ENCODE measurements at places on chromosomes 7 and 10.
A peak's percentile ranks its signal among the peaks of the same experiment; 100 is the strongest.

- no peak for DNase-seq
Observed at GRCh38 chr7:148911626-148912025, 27.5 kb upstream of the EZH2 start.

- no peak for DNase-seq
Observed at GRCh38 chr7:53060066-53060465, 24.6 kb downstream of the POM121L12 start.

GRCh38 chr10:97494151-97494550 is 4.1 kb downstream of the MMS19 start:
- no peak for DNase-seq

- peak; percentile 61 for DNase-seq
Observed at GRCh38 chr7:130733931-130734814, at the start of gene KLF14. KLF14 (minus strand) TSS chr7:130734207; CDS start chr7:130734033, 174 bp downstream.

DNA sequence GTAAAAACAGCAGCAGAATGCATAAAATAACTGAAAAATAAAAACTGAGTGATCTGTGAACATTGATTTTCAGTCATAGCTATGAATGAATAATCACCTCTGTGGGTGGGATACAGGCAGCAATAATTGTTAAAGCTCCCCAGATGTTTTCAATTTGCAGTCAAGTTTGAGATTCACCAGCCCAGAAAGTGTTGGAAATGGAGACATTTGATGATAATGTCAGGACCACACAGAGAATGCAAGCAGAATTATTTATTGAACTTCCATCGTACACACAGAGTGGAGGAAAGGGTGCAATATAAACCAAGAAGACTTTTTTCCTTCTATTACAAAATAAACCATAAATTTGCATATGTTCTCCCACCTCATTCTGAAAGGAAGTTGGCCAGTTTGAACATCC is 601.7 kb downstream of the ANKRD7 start:
- no peak for DNase-seq

DNA sequence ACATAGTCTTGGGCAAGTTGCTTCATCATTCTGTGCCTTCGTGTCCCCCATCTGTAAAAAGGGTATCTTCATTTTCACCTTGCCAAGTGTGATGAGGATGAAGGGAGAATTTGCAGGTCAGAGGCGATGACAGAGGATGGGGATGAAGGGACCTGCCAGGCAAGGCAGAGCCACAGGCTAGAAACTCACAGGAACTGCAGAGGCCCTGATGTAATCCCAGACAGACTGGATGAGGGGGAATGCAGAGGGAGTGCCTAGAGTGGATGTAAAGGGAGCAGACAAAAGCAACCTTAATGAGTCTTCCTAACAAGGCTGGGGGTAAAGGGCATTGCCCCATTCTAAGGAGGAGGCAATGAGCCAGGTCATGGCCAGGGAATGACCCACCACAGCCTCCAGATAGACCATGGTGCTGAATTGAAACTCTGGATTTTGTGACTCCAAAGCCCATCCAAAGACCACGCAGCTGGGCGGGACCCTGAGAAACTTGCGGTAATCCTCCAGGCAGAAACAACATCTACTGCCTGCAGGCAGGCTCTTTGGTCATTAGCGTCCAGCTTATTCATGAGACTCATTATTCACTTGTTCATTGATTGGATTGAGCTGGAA is 1.9 kb downstream of the ANTXRL start:
- DNase-seq, result no peak

GRCh38 chr10:14553448-14553847 is 221.2 kb downstream of the FAM107B start:
- DNase-seq, result no peak

- DNase-seq, result no peak
Observed at GRCh38 chr10:129935867-129936152, 28.3 kb downstream of the EBF3 start.

GRCh38 chr10:35058134-35058533 is 32.0 kb downstream of the CUL2 start:
- no peak for DNase-seq

DNA sequence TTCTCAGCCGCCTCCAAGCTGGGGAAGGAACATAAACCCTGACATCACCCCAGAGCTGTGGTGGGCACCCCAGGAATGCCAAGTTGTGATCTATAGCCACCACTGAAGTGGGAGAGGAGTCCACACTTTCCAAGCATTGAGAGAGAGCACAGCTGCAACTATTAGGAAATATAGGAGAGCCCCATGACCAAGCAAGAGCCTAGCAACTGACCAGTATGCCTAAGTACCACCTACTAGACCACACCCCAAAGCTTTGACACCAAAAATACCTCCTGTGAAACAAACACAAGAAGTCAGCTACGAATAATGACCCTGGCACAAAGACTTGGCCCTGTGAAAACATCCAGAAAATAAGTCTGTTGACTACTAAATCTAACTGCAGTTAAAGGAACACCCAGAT is 804.1 kb upstream of the IGFBP3 start:
- DNase-seq, result no peak

GRCh38 chr10:132143162-132143561 is 43.6 kb upstream of the DPYSL4 start:
- no peak for DNase-seq

- no peak for DNase-seq
Observed at GRCh38 chr7:128737867-128738385, 1.2 kb upstream of the CALU start.

DNA sequence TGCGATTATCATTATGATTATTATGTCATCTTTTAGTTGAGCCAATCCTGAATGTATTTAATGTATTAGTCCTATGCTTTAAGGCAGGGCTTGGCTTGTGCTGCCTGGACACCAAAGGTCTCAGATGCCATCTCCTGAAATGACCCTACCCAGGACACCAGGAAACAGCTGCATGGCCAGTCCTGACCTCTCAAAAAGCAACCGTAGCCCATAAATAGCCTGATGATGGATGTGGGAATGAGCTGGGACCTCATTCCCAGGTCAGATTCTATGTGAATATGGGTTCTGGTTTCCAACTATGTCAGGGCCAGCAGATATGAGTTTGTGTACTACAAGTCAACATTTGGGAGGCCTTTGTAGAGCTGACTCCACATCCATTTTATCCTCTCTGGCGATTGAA is 438.4 kb downstream of the NRG3 start:
- no peak for DNase-seq

GRCh38 chr10:122465401-122466040 is 4.2 kb downstream of the HTRA1 start:
- no peak for DNase-seq

- no peak for DNase-seq
Observed at GRCh38 chr7:151374726-151375125, 33.1 kb downstream of the NUB1 start.

- no peak for DNase-seq
Observed at GRCh38 chr10:123996302-123996701, 97.1 kb downstream of the CHST15 start.

- no peak for DNase-seq
Observed at GRCh38 chr10:100327007-100327717, 2.9 kb downstream of the PKD2L1 start.

- DNase-seq, result no peak
Observed at GRCh38 chr10:73812657-73813056, 1.3 kb upstream of the NDST2 start.

GRCh38 chr7:23012908-23013714 is 819 bp downstream of the HYCC1 start:
- peak; percentile 26 for DNase-seq

DNA sequence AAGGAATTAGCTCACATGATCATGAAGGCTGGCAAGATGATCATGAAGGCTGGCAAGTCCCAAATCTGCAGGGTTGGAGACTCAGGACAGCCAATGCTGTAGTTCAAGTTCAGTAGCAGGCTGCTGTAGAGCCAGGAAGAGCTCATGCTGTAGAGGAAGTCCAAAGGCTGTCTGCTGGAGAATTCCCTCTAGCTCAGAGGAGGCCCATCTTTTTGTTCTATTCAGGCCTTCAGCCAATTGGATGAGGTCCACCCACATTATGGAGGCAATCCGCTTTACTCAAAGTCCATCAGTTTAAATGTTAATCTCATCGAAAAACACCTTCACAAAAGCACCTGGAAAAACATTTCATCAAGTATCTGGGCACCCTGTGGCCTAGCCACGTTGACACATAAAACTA is 24.8 kb upstream of the FAM171A1 start:
- no peak for DNase-seq

- no peak for DNase-seq
Observed at GRCh38 chr7:107002529-107002998, 41.9 kb upstream of the PRKAR2B start.

DNA sequence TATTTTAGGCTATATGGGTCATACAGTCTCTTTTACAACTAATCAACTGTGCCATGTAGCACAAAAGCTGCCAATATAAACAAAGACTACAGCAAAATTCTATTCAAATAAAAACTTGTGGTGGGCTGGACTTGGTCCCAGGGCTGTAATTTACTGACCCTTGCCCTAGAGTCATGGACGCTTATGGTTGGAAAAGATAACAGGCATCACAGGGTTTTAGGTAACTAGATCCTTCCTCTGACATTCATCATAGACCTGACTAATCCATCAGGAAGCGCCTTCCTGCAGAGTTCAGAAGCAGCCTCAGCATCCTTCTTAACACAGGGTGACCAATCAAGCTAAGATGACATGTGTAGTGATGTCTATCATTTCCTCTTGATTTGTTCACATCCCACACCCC is 40.2 kb upstream of the GPAM start:
- no peak for DNase-seq

GRCh38 chr7:52161483-52161882 is 844.9 kb upstream of the COBL start:
- no peak for DNase-seq

- no peak for DNase-seq
Observed at GRCh38 chr7:115840702-115841101, 189.9 kb downstream of the TFEC start.

- no peak for DNase-seq
Observed at GRCh38 chr7:146375170-146375569, 258.6 kb downstream of the CNTNAP2 start.

- DNase-seq, result peak; percentile 83
Observed at GRCh38 chr7:148242294-148242821, 348.2 kb upstream of the C7orf33 start.

- no peak for DNase-seq
Observed at GRCh38 chr10:31623466-31623865, 304.4 kb downstream of the ZEB1 start.

- DNase-seq, result no peak
Observed at GRCh38 chr10:78066728-78067430, 33.2 kb downstream of the RPS24 start.

DNA sequence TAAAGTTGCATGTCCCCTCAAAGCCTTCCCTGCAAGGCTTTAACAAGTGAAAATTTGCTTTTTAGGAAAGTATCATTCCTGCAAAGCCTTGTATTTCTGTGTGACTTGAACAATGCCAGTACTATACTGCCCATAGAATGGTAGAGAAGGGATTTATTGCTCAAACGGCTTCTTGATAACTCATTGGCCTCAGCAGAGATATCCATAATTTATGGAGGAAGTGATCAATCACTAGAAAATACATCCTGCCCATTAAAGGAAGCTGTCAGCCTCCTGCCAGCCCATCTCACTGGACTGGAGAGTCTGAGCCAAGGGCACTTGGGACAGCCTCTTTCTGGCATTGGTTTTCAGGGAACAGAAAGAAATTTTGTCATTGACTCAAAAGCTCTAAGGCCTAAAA is 152.6 kb downstream of the XPNPEP1 start:
- DNase-seq, result no peak

GRCh38 chr7:44384586-44385433 is 59.4 kb upstream of the CAMK2B start:
- DNase-seq, result no peak

DNA sequence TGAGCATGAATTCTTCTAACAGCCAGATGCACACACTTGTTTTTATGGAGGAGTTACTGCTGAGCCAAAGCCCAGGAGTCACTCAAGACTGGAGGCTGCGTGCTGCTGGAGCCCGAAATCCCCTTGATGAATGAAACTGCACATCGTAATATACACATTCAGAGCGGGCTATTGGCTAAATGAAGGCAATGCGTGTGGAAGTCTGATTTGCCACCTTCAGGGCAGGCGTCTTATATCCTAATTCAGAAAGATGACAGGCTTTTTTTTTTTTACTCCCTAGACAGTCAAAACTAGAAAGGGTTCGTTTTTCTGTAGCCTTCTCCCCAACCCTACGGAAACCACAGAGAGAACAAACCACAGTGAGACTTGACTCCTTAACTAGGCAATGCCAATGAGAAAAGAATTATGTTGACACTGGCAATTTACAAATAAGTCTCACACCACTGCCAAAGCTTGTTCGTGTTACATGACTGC is 227.2 kb upstream of the KLF14 start:
- DNase-seq, result no peak

GRCh38 chr7:20383351-20383750 is 52.7 kb downstream of the ITGB8 start:
- DNase-seq, result no peak

- no peak for DNase-seq
Observed at GRCh38 chr7:128877756-128878120, 15.1 kb downstream of the ATP6V1F start.

DNA sequence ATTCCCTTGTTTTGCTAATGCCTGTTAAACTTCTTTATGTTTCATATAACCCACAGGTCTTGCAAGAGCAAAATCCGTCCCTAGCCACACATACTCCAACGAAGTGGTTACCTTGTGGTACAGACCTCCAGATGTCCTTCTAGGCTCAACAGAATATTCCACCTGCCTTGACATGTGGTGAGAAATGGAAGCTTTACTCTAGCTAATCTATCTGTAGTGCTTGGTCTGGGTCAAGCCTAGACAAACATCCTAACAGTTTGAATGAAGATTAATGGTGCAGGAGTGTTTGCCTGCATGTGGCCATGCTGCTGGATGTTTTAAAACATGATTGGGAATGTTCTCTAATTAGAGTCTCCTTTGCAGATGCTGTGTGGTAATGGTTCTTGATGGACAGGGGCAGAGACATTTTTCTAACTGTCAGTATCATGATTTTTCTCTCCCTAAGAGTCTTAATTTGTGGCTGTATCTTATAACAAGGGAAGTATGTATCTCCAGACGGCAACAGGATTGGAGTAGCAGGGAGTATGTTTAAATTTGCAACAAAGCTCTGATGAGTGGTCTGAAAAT is 308.5 kb upstream of the FZD1 start:
- no peak for DNase-seq

DNA sequence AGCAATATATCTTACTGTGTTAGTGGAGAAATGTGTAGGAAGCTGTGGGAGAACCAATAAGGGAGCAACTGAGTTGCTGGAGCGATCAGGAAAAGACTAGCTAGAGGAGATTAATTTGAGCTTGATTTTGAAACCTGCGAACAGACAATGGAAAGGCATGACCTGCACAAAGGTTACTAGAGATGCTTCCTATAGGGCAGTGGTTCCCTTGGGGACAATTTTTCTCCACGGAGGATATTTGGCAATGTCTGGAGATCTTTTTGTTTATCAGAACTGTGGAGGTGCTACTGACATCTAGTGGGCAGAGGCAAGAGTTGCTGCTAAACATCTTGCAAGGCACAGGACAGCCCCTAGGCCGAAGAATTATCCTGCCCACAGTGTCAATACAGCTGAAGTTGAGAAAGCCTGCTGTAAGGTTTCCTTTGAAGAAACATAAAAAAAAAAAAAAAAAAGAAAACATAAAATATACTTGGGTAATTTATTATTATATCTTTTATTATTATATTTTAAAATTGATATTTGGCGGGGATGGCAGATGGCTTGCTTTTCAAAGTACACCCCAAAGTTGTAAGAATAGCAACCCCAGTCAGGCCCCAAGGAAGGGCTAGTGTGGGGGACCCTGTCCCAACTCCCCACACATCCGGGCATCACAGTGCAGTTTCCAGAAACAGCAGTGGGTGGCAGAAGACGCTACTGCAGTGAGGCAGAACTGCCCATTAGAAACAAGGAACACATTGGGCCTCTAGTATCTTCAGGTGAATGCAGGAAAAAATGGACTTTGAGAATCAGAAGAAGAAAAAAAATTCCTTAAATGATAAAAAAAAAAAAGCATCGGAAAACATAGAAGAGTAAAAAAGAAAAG is 481.6 kb downstream of the SH2D4B start:
- peak; percentile 39 for DNase-seq

GRCh38 chr7:154451480-154452457 is 399.6 kb downstream of the DPP6 start:
- DNase-seq, result no peak
